Fibroblast of lung (primary cell): ENCODE measurements at places on chromosomes 16 and 17. TPM values are rescaled to one million over a fixed set of nuclear protein-coding genes. Genes with fewer than 3 reads are reported as not detected.

GRCh38 chr17:65509032-65509431 lies 52.4 kb downstream of the AXIN2 start:
- DNase-seq: no peak

GRCh38 chr17:19024101-19025078 lies 19.8 kb upstream of the FAM83G start:
- no peak for DNase-seq

DNA sequence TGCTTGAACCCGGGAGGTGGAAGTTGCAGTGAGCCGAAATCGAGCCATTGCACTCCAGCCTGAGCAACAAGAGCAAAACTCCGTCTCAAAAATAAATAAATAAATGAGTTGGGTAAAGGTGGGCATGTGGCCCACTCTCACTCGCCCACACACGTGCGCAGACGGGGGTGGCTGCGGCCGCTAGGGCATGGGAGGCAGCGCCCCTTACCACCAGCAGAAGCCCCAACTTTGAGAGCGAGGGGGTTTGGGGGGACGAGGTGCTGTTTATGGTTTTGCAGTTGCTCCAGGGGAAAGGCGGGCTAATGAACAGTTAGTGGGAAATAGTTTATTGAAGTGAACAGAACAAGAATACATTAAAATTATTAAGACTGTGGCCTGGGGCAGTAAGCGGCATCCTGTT lies 14.9 kb upstream of the RBFOX3 start:
- DNase-seq: no peak

DNA sequence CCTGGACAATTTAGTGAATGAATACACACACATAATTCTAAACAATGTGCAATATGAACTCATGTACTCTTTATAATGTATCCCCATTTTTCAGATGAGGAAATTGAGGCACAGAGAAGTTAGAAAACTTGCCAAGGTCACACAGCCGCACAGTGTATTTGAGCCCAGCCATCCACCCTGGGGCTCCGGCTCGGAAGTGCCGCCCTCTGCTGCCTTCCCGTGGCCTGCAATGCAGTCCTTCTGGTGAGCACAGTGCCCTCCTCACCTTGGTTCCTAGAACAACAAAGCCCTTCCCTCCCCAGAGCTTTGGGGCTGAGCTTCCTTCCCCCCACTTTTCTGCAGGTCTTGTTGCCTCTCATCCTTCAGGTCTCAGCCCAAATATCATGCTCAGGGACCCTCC lies 63.7 kb downstream of the C16orf78 start:
- no peak for DNase-seq

Gene CDH5
- under 0.01 TPM in 1 of 2 replicates, not detected in the other for total RNA-seq

GRCh38 chr17:82837586-82838320 lies 2.1 kb downstream of the ZNF750 start:
- no peak for DNase-seq

Gene SCIMP
- total RNA-seq: not detected in 2 replicates

DNA sequence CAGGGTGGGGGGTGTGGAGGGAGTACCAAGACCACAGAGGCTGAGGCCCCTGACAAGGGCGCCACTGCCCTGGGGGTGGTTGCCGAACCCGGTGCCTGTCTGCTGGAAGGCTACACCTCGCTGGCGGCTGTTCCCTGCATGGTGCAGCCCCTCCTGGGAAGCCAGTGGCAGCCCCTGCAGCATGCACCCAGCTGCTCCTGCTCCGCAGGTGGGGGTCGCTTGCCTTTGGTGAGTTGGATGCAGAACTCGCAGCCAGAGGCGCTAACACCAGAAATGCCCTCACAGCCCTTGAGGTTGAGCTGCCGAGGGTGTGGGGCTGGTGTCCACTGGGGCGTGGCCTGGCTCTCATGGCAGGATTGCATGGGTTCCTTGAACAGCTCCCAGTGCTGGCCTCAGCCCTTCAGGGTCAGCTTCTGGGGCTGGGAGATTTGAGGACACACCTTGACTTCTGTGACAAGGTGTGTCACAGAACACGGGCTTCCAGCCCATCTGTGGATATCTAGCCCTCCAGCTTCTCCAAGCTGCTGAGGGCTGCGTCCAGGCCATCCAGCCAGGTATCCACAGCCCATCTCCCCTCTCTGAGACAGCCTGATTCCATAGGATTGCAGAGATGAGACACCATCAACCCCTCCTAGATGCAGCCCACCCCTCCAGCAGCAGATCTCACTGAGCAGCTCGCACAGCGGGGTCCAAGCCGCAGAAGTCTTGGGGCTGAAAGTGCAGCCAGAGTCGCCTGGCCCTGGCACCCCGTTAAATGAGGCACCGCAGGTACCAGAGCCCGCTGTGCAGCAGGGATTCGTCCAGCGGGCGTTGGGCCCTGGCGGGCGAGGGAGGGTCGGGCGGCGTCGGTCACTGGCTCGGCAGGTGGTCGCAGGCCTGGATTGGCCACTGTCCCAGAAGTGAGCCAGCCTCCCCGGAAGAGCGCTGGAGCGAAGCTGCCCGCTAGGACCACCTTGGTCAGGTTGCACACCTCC lies 586.3 kb downstream of the KCNJ18 start:
- no peak for DNase-seq

Gene AANAT
- not detected in 2 replicates for total RNA-seq

Gene ATXN7L3
- 33.6 and 36.5 TPM in 2 replicates for total RNA-seq

Gene BRIP1
- 2.6 and 4.0 TPM in 2 replicates for total RNA-seq

GRCh38 chr16:57500578-57501111 lies 14.4 kb upstream of the DOK4 start:
- no peak for DNase-seq

DNA sequence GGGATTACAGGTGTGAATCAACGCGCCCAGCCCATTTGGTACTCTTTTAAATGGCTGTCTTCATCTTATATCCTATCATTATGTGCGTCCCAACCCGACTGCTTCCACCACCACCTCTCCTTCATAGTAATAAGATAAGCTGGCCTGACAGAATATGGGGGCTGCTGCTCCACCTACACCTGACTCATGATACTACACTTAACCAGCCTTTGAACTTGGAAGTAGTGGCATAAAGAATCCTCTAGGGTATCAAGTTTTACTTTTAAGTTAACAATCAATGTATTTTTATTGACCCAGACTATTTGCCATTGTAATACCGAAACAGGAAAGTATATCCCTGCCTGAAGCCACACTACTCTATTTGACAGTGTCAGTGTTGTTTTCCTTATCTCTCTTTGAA lies 18.8 kb downstream of the PDZD9 start:
- DNase-seq: no peak

GRCh38 chr16:78102122-78102660 lies 2.7 kb downstream of the WWOX start:
- DNase-seq: no peak

DNA sequence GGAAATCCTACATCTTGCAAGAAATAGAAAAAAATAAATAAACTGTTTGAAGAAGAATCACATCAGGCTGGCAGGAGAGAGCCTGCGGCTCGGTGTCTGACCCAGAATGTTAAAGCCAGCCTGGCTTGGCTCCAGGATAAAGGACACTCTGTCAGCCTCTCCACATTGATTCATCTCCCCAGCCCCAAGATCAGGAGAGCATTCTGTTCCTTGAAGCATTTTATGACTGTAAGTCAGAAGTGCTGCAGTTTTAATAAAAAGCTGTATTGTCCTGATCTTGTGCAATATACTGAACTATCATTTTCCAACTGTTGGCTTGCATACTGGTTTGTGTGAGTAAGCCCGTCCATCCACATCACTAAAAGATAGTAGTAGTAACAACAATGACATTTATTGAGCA lies 426.6 kb downstream of the HAPSTR1 start:
- DNase-seq: no peak

- no peak for DNase-seq
Measured at GRCh38 chr17:17303847-17304490, 796 bp downstream of the NT5M start.

DNA sequence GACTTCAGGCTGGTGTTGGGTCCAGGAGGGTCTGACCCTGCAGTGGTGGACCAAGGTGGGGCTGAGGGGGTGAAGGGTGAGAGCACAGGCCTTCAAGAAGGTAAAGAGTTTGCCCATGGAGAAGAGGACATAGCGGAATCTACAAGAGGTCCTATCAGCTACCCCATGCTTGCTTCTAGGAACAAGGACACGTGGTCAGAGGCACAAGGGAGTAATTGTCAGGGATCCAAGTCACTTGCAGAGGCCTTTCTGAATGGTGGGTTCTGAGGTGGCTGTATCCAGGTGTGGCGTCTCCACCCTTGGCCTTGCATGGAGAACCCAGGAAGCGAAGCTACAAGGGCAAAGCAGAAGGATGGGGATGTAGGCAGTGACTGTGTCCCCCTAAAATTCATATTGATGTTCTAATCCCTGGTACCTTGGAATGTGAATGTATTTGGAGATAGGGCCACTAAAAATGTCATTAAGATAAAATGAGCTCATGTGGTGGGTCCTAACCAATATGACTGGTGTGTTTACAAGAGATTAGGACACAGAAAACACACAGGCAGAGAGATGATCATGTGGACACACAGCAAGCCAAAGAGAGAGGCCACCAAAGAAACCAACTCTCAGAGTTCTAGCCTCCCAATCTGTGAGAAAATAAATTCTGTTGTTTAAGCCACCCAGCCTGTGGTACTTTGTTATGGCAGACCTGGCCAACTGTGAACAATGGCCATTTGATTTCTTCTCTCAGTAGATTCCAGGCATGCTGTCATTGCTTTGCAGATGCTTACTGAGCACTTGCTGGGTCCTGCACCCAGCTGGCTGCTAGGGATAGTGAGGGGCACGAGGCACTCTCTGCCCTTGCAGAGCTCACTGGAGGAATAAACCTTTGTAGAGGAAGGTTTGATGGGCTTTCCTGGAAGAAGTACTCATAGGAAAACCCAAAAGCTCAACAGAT lies 75.8 kb downstream of the UTP18 start:
- no peak for DNase-seq

DNA sequence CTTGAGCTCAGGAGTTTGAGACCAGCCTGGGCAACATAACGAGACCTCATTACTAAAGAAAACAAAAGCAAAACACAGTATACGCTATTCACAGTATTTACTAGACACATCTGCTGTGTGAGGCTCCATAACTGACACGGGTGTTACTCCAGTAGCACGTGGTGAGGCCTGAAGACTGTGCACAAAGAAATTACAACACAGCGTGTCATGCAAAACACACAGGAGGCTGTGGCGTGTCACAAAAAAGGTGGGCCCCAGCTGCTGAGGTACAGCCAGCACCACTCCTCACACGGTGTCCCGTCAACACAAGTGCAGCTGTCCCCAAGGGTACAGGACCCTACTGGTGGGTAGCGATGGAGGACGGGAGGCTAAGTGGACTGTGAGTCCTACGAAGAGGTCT lies 2.7 kb downstream of the CYBC1 start:
- no peak for DNase-seq

Gene DUSP3
- total RNA-seq: 43.4 and 51.2 TPM in 2 replicates

DNA sequence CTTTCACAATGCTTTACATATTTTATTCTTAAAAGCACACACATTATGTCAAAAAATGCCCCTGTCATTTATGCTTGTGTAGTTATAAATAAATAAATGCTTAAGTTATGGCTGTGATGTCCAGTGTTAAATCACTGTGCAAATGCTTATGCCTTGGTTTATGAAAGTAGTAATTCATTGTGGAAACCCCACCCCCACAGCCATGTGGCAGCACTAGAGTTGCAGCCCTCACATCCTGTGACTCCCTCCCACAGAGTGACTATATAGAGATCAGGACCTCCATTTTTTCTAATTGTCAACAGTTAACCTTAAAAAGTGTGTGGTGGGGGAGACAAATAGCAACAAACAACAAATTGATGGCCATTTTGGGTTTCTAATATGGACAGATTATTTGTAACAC lies 2.4 kb downstream of the SKAP1 start:
- no peak for DNase-seq

Gene PDE6G
- total RNA-seq: 0.17 TPM in 1 of 2 replicates, not detected in the other

GRCh38 chr16:19746561-19746960 lies 28.5 kb downstream of the IQCK start:
- DNase-seq: peak; percentile 12

DNA sequence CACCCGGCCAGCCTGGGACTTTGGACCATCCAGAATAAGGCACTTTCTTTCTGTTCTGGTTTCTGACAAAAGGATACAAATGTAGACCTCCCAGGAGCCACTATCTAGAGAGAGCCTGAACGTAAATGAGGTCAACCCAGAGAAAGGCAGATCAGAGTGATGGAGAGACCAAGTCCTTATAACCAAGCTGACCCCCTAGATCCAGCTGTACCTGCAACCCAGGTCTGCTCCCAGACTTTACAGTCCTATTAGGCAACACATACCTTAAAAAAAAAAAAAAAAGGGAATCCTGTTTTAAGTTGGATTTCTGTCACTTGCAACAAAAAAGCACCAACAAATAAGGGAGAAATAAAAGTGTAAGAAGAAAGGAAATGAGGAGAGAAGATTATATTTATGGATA lies 23.2 kb downstream of the CPPED1 start:
- no peak for DNase-seq

Gene NPB
- 0.51 and 0.83 TPM in 2 replicates for total RNA-seq

DNA sequence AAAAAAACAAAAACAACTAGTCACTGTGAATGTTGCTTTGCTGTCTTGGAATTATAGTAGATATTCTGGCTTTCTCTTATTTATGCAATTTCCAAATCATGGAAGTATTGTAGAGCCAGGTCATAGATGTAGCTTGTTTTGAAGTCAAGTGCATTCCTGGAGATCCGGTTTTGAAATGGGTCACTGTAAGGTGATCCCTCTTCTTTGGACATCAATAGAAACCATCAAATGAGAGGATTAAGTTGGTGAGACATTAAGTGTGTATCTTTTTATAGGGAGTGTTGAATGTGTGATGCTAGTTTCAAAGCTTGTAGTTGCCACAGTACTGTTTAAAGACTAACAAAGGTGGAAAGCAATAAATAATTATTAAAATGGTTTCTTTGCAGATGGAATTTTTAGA lies 4.5 kb downstream of the PRKAR1A start:
- DNase-seq: no peak

GRCh38 chr16:30166202-30166902 lies 17.1 kb upstream of the CORO1A start:
- no peak for DNase-seq

DNA sequence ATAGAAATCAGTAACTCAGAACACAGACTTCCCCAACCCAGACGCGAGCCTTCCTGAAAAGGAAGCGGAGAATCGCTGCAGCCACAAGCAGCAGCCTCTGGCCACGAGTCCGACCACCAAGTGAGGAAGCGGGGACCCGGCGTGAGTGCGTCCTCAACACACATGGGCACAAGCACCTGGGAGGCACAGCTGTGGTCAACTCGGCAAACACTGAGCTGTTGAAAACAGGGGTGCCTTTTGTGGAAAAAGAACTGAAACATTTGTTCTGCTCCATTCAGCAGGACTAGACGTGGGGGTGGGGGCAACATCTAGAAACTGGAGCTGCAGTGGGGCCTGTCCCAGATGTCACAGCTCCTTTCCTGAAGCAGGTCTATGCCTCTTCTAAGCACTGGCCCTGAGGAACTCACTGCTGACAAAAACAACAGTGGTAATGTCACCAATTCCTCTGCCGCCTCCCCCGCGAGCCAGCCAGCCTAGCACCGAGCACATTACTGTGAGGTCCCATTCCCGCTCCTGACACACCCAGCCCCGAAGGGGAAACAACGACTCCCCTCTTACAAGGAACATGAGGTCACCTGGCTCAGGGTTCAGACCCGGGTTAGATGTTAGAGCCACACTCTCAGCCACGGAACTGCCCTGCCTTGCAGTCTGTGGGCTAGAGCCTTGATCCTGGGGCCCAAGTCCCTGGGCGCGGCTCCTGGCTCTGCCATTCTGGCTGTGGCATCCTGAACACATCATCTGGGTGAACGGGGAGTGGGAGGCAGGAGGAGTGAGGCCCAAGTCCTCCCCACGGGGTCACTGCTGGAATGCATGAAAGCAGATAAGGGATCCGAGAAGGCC lies 29.0 kb downstream of the KDM8 start:
- DNase-seq: no peak
